ENCODE measurements at places on chromosomes 7 and 10.

- peak overlapping the region; percentile 99 for H3K4me3 ChIP-seq
- peak overlapping the region; percentile 96 for H3K27ac ChIP-seq
- peaks cover 9% of the 10 kb centered on the region for H3K36me3 ChIP-seq
- H3K27me3 ChIP-seq: peaks cover 1% of the 10 kb centered on the region
- peak; percentile 52 for DNase-seq
Observed at GRCh38 chr10:58385784-58386112, 538 bp downstream of the TFAM start.

GRCh38 chr7:16739863-16740622, 13.5 kb upstream of the TSPAN13 start:
- H3K4me1 ChIP-seq: peaks cover 32% of the 10 kb centered on the region
- H3K27me3 ChIP-seq: peaks cover 3% of the 10 kb centered on the region
- DNase-seq: no peak
- no peak overlapping the region for H3K4me3 ChIP-seq
- H3K36me3 ChIP-seq: no peaks in the 10 kb centered on the region

- H3K36me3 ChIP-seq: peaks cover 8% of the 10 kb centered on the region
- H3K27ac ChIP-seq: no peak overlapping the region
- H3K27me3 ChIP-seq: no peaks in the 10 kb centered on the region
- peaks cover 6% of the 10 kb centered on the region for H3K4me1 ChIP-seq
Observed at GRCh38 chr7:118478236-118478635, 253.7 kb downstream of the ANKRD7 start.

DNA sequence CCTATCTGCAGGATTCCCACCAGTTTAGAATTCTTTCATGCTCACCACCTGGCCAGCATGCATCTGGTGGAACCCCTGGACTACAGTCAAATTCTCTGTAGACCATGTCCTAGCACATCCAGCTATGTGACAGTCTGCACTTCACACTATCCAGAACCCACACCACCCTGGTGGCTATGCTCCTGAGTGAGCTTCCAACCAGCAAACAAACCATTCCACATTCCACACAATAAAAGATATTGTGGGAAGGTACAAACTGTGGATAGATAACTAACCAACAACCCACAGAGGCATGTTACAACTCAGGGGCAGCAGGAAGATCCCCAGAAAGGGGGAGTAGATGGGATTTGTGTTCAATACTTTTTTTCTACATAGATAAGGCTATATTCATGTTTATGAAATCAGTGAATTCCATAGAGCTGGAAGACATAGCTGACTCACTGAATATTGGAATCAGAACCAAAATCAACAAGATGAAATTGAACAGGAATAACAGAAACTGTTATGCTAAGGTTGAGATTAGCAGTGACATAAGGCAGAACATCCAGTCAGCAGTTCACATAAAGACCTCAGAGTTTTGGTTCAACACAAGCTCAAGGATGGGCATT, 72.5 kb downstream of the LRRC17 start:
- no peaks in the 10 kb centered on the region for H3K36me3 ChIP-seq
- no peaks in the 10 kb centered on the region for H3K4me1 ChIP-seq
- H3K4me3 ChIP-seq: no peak overlapping the region
- H3K27me3 ChIP-seq: no peaks in the 10 kb centered on the region

DNA sequence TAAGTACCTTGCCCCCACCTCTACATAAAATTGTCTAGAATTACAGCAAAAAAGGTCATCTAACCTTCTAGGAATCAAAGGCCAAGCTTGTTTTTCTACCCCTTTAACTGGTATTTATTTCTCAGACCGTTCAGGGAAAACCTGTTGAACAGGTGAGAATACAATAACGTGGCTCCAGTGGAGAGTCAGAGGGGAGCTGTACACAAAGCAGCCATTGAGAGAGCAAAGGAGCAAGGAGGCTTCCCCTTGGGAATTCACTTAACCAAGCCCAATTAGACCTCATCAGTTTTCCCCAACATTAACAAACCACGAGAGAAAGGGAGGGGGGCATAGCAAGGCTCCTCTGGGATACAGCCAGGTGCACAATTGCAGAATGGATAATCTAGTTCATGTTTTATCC, 101.9 kb downstream of the ELMO1 start:
- peak overlapping the region; percentile 9 for H3K27ac ChIP-seq
- H3K4me3 ChIP-seq: no peak overlapping the region
- H3K36me3 ChIP-seq: peaks cover 16% of the 10 kb centered on the region
- DNase-seq: no peak
- H3K4me1 ChIP-seq: peaks cover 63% of the 10 kb centered on the region

DNA sequence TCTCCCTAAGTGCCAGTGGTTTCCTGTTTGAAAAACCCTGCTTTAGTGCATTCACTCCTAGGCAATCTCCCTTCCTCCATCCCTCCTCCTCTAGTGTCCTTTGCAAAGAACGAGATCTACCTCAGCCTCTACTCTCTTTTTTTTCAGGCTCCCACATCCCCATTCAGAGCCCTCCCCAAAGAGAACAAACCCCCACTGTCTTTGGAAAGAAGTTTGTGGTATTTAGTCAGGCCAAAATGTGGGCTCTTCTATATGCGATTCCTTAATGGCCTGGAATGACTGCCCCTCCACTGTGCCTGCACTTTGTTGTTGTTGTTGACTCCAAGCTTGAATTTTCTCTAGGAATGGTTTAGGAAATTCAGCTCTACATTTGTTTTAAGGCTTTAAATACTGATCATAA, 36.3 kb downstream of the PALS2 start:
- no peak overlapping the region for H3K27ac ChIP-seq
- peaks cover 11% of the 10 kb centered on the region for H3K4me1 ChIP-seq
- no peaks in the 10 kb centered on the region for H3K27me3 ChIP-seq
- DNase-seq: no peak
- no peak overlapping the region for H3K4me3 ChIP-seq

DNA sequence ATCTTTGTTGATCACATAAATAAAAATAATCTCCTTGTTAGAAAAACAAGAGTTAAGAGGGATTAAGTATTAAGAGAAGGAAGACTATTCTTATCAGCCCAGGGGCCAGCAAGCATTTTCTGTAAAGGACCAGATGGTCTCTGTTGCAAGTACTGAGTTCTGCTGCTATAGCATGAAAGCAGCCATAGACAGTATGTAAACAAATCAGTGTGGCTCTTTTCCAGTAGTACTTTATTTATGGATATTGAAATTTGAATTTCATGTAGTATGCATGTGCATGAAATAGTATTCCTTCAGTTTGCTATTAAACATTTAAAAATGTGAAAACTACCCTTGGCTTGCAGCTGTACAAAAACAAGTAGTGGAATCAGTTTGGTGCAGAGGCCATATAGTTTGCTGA, 81.7 kb downstream of the STK31 start:
- H3K4me3 ChIP-seq: no peak overlapping the region
- H3K27ac ChIP-seq: no peak overlapping the region
- peaks cover 7% of the 10 kb centered on the region for H3K36me3 ChIP-seq
- no peaks in the 10 kb centered on the region for H3K4me1 ChIP-seq
- DNase-seq: no peak

DNA sequence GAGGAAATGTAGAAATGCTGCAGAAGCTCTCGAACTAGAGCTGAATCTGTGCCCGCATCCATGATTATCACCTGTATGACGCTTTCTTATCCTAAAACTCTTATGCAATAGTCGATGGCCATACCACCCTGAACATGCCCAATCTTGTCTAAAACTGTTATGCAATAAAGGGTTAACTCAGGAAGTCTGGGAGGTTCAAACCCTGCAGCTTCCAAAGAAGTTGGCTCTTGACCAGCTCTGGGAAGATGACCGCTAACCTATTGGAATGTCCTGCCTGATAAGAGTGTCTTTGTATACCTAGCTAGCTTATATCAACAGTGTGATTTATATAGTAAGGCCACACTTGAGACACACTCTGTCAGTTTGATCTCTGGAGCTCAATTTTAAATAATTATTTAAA, 3.4 kb upstream of the C10orf88 start:
- no peak for DNase-seq
- H3K4me3 ChIP-seq: no peak overlapping the region
- peaks cover 8% of the 10 kb centered on the region for H3K27me3 ChIP-seq
- H3K27ac ChIP-seq: no peak overlapping the region
- no peaks in the 10 kb centered on the region for H3K36me3 ChIP-seq

DNA sequence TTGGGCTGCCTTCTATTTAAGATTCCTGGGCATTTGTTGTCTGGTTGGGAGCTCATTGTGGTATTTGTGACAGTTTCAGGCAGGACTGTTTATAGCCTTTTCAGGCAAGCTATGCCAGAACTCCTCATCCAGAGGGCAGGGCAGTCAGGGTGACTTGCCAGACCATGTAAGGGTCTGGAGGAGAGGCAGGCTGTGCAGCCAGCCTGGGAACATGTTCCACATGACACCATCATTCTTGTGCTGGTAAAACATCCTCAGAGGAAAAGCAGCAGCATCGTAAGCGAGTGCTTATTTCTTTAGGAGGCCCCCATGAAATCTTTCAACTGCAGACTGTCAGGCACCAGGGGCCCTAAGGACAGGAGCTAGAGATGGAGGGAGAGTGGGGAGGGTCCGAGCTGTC, 44.0 kb upstream of the SORBS1 start:
- no peak overlapping the region for H3K4me3 ChIP-seq
- H3K27me3 ChIP-seq: peaks cover 5% of the 10 kb centered on the region
- H3K36me3 ChIP-seq: peaks cover 2% of the 10 kb centered on the region
- no peak for DNase-seq
- peaks cover 24% of the 10 kb centered on the region for H3K4me1 ChIP-seq

GRCh38 chr10:20215547-20216152, 399.4 kb downstream of the PLXDC2 start:
- no peak for DNase-seq
- H3K4me1 ChIP-seq: peaks cover 2% of the 10 kb centered on the region
- H3K27me3 ChIP-seq: no peaks in the 10 kb centered on the region
- H3K27ac ChIP-seq: no peak overlapping the region
- H3K4me3 ChIP-seq: no peak overlapping the region
- peaks cover 3% of the 10 kb centered on the region for H3K36me3 ChIP-seq

GRCh38 chr10:95290461-95291364, at the start of gene PDLIM1:
TSS of gene PDLIM1 (minus strand) at chr10:95291003. CDS start at chr10:95290915, 88 bp downstream.
- peaks cover 18% of the 10 kb centered on the region for H3K27me3 ChIP-seq
- peak; percentile 57 for DNase-seq
- peaks cover 37% of the 10 kb centered on the region for H3K4me1 ChIP-seq
- peak within 1 kb of the TSS; percentile 59 for H3K27ac ChIP-seq
- peak within 1 kb of the TSS; percentile 94 for H3K4me3 ChIP-seq

GRCh38 chr7:103597606-103598005, 151.6 kb upstream of the SLC26A5 start:
- H3K4me3 ChIP-seq: no peak overlapping the region
- H3K4me1 ChIP-seq: no peaks in the 10 kb centered on the region
- no peak overlapping the region for H3K27ac ChIP-seq
- DNase-seq: no peak
- peaks cover 1% of the 10 kb centered on the region for H3K27me3 ChIP-seq

- DNase-seq: no peak
- peaks cover 3% of the 10 kb centered on the region for H3K36me3 ChIP-seq
- peaks cover 41% of the 10 kb centered on the region for H3K4me1 ChIP-seq
- no peak overlapping the region for H3K4me3 ChIP-seq
- peaks cover 8% of the 10 kb centered on the region for H3K27me3 ChIP-seq
Observed at GRCh38 chr10:69846293-69846921, 44.7 kb downstream of the COL13A1 start.

DNA sequence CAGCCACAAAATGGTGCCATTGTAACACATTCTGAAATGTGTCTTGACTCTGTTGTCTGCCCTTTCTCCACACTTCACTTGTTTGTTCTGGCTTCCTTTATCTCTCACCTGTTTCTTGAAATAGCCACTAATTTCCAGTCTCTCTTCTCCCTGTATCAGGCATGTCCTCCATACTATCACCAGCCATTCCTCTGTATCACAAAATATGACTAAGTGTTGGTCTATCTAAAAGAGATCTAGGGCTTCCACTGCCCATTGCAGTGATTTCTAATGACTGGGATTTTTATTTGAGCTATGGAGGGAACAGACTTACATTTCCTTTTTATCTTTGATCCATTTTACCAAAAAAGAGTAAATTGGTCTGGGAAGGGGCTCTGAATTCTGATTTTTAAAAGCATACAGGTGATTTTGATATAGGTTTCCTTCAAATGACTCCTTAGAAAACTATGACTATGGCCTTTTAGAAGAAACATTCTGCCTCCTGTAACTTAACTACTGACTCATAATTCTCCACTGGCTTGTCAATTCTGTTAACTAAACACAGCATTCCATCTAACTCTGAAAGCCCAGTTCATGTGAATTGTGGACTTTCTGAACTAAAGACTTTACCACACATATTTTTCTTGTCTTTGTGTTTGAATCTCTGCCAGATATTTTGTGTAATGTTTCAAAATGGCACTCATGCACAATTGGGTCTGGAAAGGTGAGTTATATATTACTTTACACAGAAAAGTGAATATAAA, 1121.4 kb downstream of the XPNPEP1 start:
- H3K4me3 ChIP-seq: no peak overlapping the region
- H3K27me3 ChIP-seq: no peaks in the 10 kb centered on the region
- H3K27ac ChIP-seq: no peak overlapping the region
- H3K4me1 ChIP-seq: no peaks in the 10 kb centered on the region
- no peaks in the 10 kb centered on the region for H3K36me3 ChIP-seq

- DNase-seq: no peak
- no peaks in the 10 kb centered on the region for H3K27me3 ChIP-seq
- no peaks in the 10 kb centered on the region for H3K36me3 ChIP-seq
- no peak overlapping the region for H3K4me3 ChIP-seq
Observed at GRCh38 chr7:29853072-29853471, 46.8 kb downstream of the WIPF3 start.

- H3K27ac ChIP-seq: no peak overlapping the region
- DNase-seq: no peak
- H3K36me3 ChIP-seq: no peaks in the 10 kb centered on the region
- H3K4me1 ChIP-seq: no peaks in the 10 kb centered on the region
- H3K27me3 ChIP-seq: no peaks in the 10 kb centered on the region
Observed at GRCh38 chr7:82665966-82666507, 222.5 kb upstream of the CACNA2D1 start.

GRCh38 chr10:126854726-126855495, 50.3 kb upstream of the DOCK1 start:
- no peak for DNase-seq
- H3K27ac ChIP-seq: no peak overlapping the region
- H3K4me1 ChIP-seq: no peaks in the 10 kb centered on the region
- peaks cover 3% of the 10 kb centered on the region for H3K27me3 ChIP-seq
- H3K36me3 ChIP-seq: no peaks in the 10 kb centered on the region
- H3K4me3 ChIP-seq: no peak overlapping the region

DNA sequence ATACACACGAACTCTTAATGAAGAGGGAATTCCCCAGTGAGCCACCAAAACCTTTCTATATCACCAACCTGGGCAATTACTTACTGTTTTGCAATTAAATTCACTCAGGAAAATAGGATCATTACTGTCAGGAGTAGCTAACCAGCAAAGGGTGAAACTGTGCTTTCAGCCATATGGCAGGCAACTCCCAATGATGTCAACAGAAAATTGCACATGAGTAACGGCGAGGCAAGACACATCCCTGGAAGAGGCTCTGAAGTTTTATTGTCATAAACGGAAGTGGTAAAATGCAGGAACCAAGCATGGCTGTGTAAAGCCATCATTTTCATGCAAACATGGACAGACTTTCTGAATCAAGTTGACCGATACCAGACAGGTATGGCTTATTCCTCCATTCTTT, 548.9 kb upstream of the AUTS2 start:
- peaks cover 4% of the 10 kb centered on the region for H3K36me3 ChIP-seq
- no peak overlapping the region for H3K4me3 ChIP-seq
- no peak for DNase-seq

- no peak overlapping the region for H3K27ac ChIP-seq
- no peak for DNase-seq
- no peak overlapping the region for H3K4me3 ChIP-seq
- H3K36me3 ChIP-seq: peaks cover 3% of the 10 kb centered on the region
Observed at GRCh38 chr7:96131525-96131924, 190.4 kb downstream of the SLC25A13 start.

All from endothelial cell (in vitro differentiated cells).